Thyroid gland (tissue), 4 donors: ENCODE measurements at places on chromosomes 3 and 15. TPM values are rescaled to one million over a fixed set of nuclear protein-coding genes. Genes with fewer than 3 reads are reported as not detected.

GRCh38 chr15:68982976-68983563 lies 31.4 kb upstream of the NOX5 start:
- no peaks in the 10 kb centered on the region for H3K36me3 ChIP-seq
- H3K4me1 ChIP-seq, result peaks cover 10% of the 10 kb centered on the region
- no peak for DNase-seq
- no peaks in the 10 kb centered on the region for H3K27me3 ChIP-seq
- H3K27ac ChIP-seq, result no peak overlapping the region
- no peak overlapping the region for H3K4me3 ChIP-seq

- no peak for DNase-seq
- H3K27ac ChIP-seq, result no peak overlapping the region
- no peaks in the 10 kb centered on the region for H3K36me3 ChIP-seq
Observed at GRCh38 chr3:188870431-188870830, 301.3 kb upstream of the TPRG1 start.

GRCh38 chr15:74460298-74460697 lies 662 bp downstream of the UBL7 start:
- peaks cover 9% of the 10 kb centered on the region for H3K36me3 ChIP-seq
- peaks cover 17% of the 10 kb centered on the region for H3K4me1 ChIP-seq
- peak overlapping the region; percentile 47 for H3K4me3 ChIP-seq
- no peak overlapping the region for H3K27ac ChIP-seq

DNA sequence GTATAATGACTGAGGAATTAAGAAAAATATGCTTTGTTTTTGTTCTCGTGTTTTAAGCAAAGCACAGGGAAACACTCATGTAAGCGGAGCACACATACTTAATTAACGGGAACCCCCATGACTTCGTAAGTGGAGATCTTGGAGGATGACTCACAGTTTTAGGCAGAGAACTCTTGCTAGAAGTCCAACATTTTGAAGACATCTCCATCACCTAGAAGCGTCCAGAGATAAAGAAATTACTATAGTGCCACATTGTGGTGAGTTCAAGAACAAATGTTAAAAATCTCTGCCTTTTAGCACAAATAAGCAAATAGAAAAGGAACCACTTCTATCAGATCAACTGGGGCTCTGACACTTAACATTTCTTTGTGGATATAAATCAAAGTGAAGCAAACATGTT lies 194.1 kb upstream of the ARHGEF26 start:
- H3K27me3 ChIP-seq, result no peaks in the 10 kb centered on the region
- no peaks in the 10 kb centered on the region for H3K4me1 ChIP-seq
- H3K4me3 ChIP-seq, result no peak overlapping the region
- H3K36me3 ChIP-seq, result no peaks in the 10 kb centered on the region

DNA sequence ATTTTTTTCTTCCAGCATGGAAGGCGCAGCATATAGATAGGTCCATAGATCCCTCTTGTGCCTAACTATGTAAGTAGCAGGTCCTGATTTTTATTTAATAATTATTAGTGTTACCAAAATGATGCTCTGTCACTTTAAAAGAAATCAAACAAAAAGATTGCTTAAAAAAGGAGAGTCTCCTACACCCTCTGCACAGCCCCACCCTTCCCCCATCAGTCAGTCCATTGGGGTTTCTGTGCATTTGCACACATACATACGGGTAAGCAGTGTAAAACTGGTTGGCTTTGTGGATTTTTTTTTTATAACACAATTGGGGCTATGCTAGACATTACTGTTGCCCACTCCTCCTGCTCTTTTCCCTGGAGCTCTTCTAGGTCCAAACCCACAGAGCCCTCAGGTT lies 7.0 kb upstream of the RPP14 start:
- no peaks in the 10 kb centered on the region for H3K36me3 ChIP-seq
- no peaks in the 10 kb centered on the region for H3K27me3 ChIP-seq
- H3K4me1 ChIP-seq, result peaks cover 11% of the 10 kb centered on the region
- no peak for DNase-seq
- H3K27ac ChIP-seq, result no peak overlapping the region
- H3K4me3 ChIP-seq, result no peak overlapping the region

DNA sequence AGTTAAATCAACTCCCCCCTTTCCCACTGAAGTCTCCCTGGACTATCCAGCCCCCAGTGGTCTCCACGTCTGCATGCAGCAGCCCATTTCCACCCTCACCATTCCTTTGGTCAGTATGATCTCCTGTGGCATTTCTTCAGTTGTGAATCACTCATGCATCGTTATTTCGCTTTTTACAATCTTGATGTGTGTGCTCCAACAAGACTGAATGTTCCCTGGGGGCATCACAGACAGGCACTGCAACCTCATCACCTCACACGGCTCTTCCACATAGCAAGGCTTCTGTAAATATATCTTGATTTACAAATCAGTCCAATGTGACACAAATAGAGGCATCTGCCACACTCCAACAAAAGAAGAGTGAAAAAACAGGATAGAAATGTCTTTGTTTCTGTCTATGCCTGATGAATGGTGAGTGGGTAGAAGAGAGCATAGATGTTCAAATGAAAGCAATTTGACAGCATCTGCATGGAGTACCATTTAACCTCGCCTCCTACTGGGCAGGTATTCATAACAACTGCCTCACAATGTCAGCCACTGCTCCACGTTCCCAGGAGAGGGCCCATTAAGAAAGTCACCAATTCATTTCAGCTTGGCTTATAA lies 5.2 kb downstream of the HEG1 start:
- no peak overlapping the region for H3K4me3 ChIP-seq
- H3K4me1 ChIP-seq, result peaks cover 44% of the 10 kb centered on the region
- H3K36me3 ChIP-seq, result no peaks in the 10 kb centered on the region
- no peak for DNase-seq

DNA sequence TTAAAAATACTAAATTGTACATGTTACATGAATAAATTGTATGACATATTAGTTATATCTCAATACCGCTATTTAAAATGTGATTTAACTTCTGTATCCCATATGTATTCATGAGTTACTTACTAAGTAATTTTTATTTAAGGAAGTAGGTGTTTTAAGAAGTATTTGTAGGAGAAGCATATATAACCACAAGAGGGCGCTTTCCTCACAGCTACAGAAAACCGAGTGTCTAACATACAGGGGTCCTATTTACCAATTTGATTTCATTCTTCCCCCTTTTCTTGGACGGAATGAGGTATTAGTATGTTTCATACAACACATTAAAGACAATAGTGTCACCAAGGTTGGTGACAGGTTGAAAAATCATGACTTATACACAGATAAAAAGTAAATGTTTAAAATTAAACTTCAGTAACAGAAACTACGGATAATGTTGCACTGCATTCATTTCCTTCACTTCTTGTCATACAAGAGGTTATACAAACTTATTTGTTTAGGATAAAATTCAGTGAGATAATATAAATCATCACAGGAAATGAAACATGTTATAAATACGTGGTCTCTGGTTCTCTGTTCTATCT lies 253.6 kb downstream of the MAGI1 start:
- no peaks in the 10 kb centered on the region for H3K36me3 ChIP-seq
- no peak for DNase-seq
- H3K4me3 ChIP-seq, result no peak overlapping the region
- H3K27me3 ChIP-seq, result no peaks in the 10 kb centered on the region
- no peak overlapping the region for H3K27ac ChIP-seq
- H3K4me1 ChIP-seq, result peaks cover 9% of the 10 kb centered on the region

DNA sequence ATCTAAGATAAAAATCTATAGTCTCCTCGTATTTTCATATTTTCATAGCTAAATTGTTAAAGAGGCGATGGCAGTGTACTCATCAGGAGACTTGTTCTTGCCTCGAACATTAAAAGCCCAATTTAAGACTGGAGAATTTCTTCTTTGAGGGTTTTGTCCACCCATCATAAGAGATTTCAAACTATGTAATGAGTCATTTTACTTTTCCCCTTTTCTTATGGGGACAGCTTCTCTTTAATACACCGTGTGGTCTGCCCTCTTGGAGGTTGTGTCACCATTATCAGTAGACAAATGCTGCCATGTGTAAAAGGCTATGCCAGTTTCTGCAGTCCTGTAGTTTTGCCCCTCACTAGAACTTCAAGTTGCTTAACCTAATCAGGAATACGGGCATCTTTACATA lies 16.9 kb downstream of the TGFBR2 start:
- no peak overlapping the region for H3K4me3 ChIP-seq
- peaks cover 10% of the 10 kb centered on the region for H3K4me1 ChIP-seq
- H3K36me3 ChIP-seq, result no peaks in the 10 kb centered on the region
- no peak overlapping the region for H3K27ac ChIP-seq
- no peaks in the 10 kb centered on the region for H3K27me3 ChIP-seq

DNA sequence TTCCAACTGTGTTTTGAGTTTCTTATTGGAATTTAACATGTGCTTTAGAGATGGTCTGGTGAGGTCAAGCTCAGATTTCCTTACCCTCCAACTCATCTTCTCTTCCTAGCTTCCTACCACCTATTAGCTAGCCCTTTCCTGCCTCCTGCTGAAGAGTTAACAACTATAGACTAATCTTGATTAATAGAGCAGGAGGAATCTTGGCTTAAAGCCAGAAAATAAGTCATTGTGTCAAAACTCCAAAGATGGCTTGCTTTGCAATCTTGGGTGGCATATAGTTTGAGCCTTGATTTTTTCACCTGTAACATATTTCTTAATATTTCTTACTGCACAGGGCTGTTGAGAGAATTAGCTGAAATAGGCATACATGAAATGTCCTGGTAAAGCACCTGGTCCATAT lies 27.3 kb downstream of the BCL2L10 start:
- no peak overlapping the region for H3K4me3 ChIP-seq
- no peaks in the 10 kb centered on the region for H3K27me3 ChIP-seq
- no peaks in the 10 kb centered on the region for H3K36me3 ChIP-seq

- no peaks in the 10 kb centered on the region for H3K36me3 ChIP-seq
- H3K27ac ChIP-seq, result no peak overlapping the region
- no peaks in the 10 kb centered on the region for H3K4me1 ChIP-seq
- DNase-seq, result no peak
- no peaks in the 10 kb centered on the region for H3K27me3 ChIP-seq
- no peak overlapping the region for H3K4me3 ChIP-seq
Observed at GRCh38 chr3:34256021-34256420, 457.6 kb downstream of the PDCD6IP start.

DNA sequence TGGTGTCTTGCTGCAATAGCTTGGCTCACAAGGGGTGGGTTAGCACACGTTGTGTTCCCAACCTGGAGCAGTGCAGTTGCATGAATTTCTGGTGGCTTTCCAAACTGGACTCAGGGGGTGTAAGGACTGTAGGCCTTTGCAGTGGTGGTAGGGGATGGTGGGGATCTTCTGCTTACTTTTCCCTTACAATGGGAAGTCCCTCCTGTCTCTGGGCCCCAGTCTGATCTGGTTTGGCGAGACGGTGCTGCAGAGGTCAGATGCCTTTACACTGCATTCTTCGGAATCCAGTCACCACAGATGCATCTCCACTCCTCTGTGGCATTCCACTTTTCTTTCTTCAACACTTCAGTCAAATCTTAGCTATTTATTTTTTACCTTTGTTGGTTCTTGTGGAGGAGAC lies 132.1 kb downstream of the DOCK3 start:
- H3K27me3 ChIP-seq, result no peaks in the 10 kb centered on the region
- H3K4me1 ChIP-seq, result peaks cover 24% of the 10 kb centered on the region
- H3K27ac ChIP-seq, result no peak overlapping the region
- no peak overlapping the region for H3K4me3 ChIP-seq
- no peak for DNase-seq

GRCh38 chr3:146470425-146470990 lies 1.1 kb upstream of the PLSCR2 start:
- H3K36me3 ChIP-seq, result no peaks in the 10 kb centered on the region
- no peak overlapping the region for H3K4me3 ChIP-seq
- peaks cover 5% of the 10 kb centered on the region for H3K4me1 ChIP-seq

DNA sequence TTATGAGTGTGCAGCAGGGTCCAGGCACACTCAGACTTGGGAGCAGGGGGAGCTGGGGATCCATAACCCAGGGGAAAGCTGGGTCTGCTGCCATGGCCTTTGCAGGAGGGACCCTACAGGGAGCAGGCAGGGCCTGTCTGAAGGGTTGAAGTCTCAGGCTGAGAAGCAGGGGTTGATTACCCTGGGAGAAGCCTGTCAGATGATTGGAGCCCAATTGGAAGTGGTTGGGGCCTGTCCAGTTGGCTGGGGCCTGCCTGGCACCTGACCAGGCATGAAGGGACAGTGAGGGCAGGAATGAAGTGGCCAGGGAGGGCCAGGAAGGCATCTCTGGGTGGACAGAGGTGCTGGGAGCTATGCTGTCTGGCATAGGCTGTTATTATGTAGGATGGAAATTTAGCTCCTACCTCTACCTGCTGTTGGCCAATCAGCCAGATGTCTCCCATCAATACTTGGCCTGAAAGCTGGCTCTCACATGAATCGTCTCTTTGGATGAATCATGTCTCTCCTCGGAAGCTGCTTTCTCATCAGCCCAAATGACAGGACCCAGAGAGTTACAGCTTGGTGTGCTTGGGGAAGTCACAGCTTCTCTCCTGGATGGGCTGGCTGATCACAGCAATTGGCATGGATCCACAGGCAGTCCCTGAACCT lies 27.4 kb upstream of the SLCO2A1 start:
- DNase-seq, result peak; percentile 34
- H3K36me3 ChIP-seq, result no peaks in the 10 kb centered on the region
- H3K27ac ChIP-seq, result peak overlapping the region; percentile 57
- H3K4me3 ChIP-seq, result no peak overlapping the region

GRCh38 chr15:65344914-65345275 lies 32.9 kb downstream of the IGDCC3 start:
- H3K36me3 ChIP-seq, result no peaks in the 10 kb centered on the region
- no peak overlapping the region for H3K27ac ChIP-seq
- no peak for DNase-seq
- H3K27me3 ChIP-seq, result no peaks in the 10 kb centered on the region
- no peak overlapping the region for H3K4me3 ChIP-seq

GRCh38 chr15:100686021-100686724 lies 83.8 kb downstream of the ASB7 start:
- H3K27me3 ChIP-seq, result no peaks in the 10 kb centered on the region
- H3K36me3 ChIP-seq, result no peaks in the 10 kb centered on the region
- no peak overlapping the region for H3K4me3 ChIP-seq
- no peak overlapping the region for H3K27ac ChIP-seq

GRCh38 chr3:172097585-172097984 lies 58.2 kb downstream of the FNDC3B start:
- H3K27me3 ChIP-seq, result no peaks in the 10 kb centered on the region
- H3K4me1 ChIP-seq, result peaks cover 38% of the 10 kb centered on the region
- no peak overlapping the region for H3K4me3 ChIP-seq
- H3K27ac ChIP-seq, result no peak overlapping the region
- DNase-seq, result no peak

The LRRK1 gene
- 8.2 TPM for total RNA-seq

The DUSP7 gene
- 6.9 TPM for total RNA-seq

The GOLGA6B gene
- total RNA-seq, result not detected

The CCDC14 gene
- total RNA-seq, result 35.9 TPM

The CNTN3 gene
- 1.5 TPM for total RNA-seq

The KCNMB3 gene
- 8.1 TPM for total RNA-seq

The TM4SF1 gene
- total RNA-seq, result 32.4 TPM
